ENCODE measurements at places on chromosomes 2 and 18. TPM values are rescaled to one million over a fixed set of nuclear protein-coding genes. Genes with fewer than 3 reads are reported as not detected.

Gene DCAF17
- 10.9 TPM for total RNA-seq

Gene ATP6V1B1
- total RNA-seq = 2.4 TPM

Gene PARD6G
- total RNA-seq = 3.6 TPM

Gene CELF4
- 0.39 TPM for total RNA-seq

Gene CACNB4
- total RNA-seq = 1.7 TPM

Gene GREB1
- 3.8 TPM for total RNA-seq

Gene TNFAIP6
- total RNA-seq = 25.4 TPM

- DNase-seq = no peak
Observed at GRCh38 chr2:39595116-39595515, 70.6 kb upstream of the TMEM178A start.

GRCh38 chr2:8677646-8678592 lies 3.9 kb upstream of the ID2 start:
- no peak for DNase-seq

- peak; percentile 72 for DNase-seq
Observed at GRCh38 chr2:14082640-14083039, 549.9 kb upstream of the LRATD1 start.

- DNase-seq = no peak
Observed at GRCh38 chr2:120869036-120869729, 133.5 kb downstream of the GLI2 start.

GRCh38 chr2:117888897-117889296 lies 74.4 kb downstream of the DDX18 start:
- DNase-seq = no peak

DNA sequence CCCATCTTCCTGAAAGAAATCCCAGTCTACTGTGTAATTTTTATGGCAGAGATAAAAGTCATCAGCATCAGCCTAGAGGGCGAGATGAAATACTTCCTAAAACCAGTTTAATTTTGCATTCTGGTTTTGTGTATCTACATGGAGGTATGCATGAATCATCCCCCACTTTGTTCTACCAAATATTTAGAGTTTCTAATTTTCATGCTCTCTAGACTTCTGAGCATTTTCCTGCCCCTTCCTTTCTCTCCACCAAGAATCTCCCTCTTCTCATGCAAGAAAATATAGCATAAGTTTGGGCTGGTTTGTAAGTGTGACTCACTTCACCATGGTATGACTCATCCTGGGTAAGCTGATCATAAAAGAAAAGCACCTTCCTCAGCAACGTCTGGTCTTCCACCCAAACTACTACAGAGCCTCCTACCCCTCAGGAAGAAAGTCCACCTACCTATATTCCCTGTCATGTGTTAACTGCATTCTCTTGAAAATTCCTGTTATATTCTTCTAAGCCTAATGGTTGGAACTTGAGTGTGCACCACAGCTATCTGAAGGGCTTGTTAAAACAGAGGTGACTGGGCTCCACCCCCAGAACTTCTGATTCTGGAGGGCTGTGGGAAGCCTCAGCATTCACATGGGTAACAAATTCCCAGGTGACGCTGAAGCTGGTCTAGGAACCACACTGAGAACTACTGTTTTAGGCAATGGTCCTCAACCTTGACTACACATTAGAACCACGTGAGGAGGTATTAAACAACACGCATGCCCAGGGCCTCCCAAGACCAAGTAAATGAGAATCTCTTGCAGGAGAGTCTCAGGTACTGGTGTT lies 37.4 kb upstream of the RAPGEF4 start:
- no peak for DNase-seq

DNA sequence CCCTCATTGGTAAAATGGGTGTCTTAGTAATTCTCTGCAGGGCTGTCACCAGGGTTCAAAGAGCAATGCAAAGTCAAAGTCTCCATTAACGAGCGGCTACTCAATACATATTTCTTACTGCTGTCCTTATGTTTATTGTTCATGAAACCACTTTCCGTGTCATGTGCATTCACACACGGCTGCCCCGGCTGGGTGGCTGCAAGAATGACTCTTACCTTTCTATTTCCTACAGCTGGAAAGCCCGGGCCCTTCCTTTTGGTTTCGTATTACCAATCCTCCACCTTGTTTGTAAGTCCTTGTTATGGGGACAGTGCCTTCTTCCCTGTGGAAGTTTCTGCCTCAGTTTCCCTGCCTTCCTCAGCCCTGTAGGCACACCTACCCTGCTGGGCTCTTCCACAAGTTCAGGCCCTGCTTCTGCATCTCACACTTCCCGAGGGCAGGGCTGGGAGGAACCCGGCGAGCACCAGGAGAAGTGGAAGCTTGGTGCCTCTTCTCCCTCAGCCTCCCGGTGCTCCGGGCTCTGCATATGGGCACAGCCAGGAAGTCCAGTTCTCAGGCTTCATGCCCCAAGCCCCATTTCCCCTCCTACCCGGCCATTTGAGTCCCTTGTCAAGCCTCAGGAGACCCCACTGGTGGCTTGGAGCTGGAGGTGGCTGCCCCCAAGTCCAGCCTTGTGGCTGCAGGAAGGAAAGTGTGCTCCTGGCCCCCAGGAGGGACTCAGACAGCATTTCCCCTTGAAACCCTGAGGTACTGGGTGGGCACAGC lies 18.7 kb upstream of the ACKR3 start:
- DNase-seq = no peak

DNA sequence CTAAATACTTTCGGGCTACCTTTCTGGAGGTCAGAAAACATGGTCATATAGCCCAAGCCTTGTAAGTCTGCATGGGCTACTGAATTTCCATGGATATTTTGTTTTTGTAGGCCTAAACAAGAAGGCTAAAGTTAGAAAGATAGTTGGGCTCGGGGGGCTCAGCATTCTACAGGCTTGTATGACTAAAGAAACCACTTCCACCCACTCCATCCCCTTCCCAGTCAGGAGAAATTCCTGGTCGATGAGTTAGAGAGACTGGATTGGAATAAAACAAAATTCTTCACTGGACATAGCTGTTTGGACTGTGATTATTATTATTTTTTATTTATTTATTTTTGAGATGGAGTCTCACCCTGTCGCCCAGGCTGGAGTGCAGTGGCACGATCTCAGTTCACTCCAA lies 539.4 kb upstream of the TNP1 start:
- no peak for DNase-seq

DNA sequence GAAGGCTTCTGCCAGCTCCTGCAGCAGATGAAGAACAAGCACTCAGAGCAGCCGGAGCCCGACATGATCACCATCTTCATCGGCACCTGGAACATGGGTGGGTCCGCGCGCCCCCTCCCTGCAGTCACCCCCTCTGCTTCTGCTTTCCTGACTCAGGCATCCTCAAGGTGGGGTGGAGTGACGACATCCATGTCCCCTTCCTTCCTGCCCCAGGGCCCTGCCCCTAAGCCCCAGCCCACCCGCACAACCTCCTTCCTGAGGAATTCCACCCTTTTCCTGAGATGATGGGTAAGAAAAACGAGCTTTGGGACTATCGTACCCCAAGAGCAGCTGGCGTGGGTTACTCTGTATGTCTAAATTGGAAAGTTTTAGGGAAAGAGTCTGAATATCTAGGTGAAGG lies 89.7 kb upstream of the ATG16L1 start:
- no peak for DNase-seq

DNA sequence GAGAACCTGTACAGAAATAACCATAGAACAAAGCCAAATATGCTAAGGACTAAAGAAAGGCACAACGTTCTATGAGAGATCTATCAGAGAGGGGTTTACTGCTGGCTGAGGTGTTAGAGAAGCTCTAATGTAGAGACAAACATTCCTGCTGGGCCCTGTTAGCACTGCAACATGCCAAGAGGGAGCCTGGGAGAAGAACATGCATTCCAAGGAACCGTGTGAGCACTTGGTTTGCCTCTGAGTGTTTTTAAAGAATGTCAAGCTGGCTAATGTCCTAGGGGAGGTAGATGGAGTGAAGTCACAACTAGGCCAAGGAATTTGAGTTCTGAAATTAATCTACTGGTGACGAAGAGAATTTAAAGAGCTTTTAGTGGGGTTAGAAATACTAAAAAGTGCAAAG lies 384.3 kb upstream of the LYPD1 start:
- DNase-seq = no peak

GRCh38 chr2:220394433-220394832 lies 767.0 kb downstream of the SLC4A3 start:
- no peak for DNase-seq

DNA sequence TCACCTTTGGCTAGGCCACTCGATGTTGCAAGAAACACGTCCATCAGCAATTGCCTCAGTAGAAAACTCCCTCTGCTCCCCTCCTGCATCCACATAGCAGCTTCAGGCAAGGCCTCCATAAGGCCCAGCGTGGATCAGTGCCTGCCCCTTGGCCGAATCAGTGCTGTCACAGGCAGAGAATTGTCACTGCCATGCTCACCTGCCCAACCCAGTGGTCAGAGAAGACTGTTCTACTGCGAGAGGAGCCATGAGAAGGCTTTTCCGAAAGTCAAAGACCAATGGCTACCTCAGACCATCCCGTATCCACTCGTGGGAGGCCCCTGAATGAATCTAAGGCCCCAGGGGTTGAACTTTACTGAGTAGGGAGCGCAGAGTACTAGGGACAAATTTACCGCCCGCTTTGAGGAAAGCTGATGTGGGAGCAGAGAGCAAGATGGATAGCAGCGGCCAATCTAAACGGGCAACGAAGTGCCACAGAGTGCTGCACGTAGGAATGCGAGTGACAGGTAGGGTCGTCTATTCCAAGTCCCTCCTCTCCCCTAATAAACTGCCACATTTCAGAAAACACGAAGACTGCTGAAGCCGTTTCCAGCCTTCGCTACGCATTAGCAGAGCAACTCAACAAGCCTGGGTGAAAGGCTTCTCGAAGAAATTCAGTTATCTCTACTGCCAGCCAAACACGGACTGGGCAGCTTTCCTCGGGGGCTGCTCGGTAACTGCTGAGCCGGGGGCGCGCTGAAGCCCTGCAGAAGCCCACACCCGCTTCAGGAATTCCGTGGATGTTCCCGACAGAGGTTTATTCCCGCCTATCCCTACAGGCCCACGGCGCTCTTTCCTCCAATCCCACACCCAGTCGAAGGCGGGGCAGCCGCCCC lies 968 bp upstream of the RALBP1 start:
- DNase-seq = no peak

- DNase-seq = no peak
Observed at GRCh38 chr2:242019344-242019743, 149.8 kb downstream of the RTP5 start.

DNA sequence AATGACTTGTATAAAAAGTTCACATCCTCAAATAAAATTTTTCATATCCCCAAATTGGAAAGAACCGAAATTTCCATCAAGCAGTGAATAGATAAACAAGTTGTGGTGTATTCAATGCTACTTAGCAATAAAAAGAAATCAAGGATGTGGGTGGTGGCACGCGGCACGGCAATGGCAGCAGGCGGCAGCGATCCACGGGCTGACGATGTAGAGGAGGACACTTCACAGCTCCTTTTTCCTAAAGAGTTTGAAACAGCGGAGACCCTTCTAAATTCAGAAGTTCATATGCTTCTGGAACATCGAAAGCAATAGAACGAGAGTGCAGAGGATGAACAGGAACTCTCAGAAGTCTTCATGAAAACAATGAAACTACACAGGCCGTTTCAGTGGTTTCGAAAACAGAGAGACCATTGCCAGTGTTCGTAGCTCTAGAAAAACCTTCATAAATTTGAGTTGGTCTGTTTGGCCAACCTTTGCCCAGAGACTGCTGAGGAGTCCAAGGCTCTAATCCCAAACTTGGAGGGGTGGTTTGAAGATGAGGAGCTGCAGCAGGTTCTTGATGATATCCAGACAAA lies 9.8 kb upstream of the IL36A start:
- no peak for DNase-seq

- no peak for DNase-seq
Observed at GRCh38 chr18:69691008-69691760, 256.5 kb downstream of the CD226 start.

GRCh38 chr2:231241755-231242507 lies 43.5 kb downstream of the ARMC9 start:
- DNase-seq = no peak

GRCh38 chr2:30074023-30074422 lies 72.8 kb upstream of the YPEL5 start:
- DNase-seq = no peak

GRCh38 chr2:230874876-230875275 lies 10.1 kb downstream of the ITM2C start:
- DNase-seq = no peak

GRCh38 chr2:168678153-168678853 lies 124.1 kb upstream of the NOSTRIN start:
- DNase-seq = no peak

Data from mesenteric fat pad (tissue), 1 donor.